Cerebellum (tissue), 4 donors: ENCODE measurements at places on chromosomes 3 and 15. TPM values are rescaled to one million over a fixed set of nuclear protein-coding genes. Genes with fewer than 3 reads are reported as not detected.
A peak's percentile ranks its signal among the peaks of the same experiment; 100 is the strongest.

DNA sequence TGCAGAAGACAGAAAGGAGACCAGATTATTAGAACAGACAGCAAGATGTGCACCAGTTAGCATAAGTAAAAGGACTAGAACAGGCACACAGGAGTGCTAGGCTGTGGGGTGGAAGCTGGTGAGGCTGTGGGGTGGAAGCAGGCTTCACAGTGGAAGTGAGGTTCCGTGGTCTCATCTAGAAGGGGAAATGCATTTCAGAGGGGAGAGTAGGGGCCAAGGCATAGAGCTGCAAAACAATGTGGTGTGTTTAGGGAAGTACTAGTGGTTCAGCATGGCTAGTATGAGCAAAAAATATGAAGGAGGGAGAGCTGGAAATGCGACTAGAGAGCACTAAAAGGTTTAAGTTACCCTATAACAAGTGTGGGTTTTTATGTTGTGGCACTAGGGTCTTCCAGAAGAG lies 6.5 kb downstream of the POPDC2 start:
- DNase-seq: no peak

DNA sequence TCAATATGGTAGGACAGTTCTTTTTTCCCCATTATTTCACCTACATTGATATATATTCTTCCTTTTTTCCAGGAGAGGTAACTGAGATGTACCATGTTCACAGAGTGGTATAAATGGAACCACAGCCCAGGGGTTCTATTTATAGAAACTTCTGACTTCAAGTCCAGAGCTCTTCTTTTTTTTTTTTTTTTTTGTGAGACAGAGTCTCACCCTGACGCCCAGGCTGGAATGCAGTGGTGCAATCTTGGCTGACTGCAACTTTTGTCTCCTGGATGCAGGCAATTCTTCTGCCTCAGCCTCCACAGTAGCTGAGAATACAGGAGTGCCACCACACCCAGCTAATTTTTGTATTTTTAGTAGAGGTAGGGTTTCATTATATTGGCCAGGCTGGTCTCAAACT lies 267.1 kb upstream of the TPRG1 start:
- no peak for DNase-seq

SENP5 gene
- total RNA-seq: 57.0 TPM

DNA sequence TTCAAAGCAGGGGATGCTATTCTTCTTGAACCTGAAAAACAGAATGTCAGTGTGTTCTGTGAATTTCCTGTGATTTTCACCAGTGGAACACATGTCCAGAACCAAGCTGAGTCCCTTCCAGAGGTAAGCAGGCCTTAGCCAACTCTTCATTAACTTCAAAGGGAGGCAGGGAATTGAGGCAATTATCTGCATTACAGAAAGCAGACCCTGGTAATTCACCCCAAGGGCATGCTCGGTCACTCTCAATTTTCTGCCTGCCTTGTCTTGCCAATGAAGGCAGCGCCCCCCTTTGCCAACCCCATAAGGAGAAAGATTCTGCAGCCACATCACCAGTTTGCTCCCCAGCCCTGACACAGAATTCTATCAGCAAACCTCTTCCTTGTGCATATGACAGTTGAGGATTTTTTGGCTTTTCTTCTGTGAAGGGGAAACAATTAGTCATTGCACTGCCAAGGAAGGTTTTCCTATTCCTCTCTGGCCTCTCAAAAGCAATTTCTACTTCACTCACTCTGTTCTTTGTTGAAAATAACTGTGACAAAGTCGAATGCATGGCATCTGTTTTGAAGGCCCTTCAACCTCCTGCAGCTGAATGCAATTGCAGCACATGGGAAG lies 85.3 kb downstream of the HHLA2 start:
- no peak for DNase-seq

C3orf85 gene
- total RNA-seq: not detected

VEPH1 gene
- total RNA-seq: 19.1 TPM

DNA sequence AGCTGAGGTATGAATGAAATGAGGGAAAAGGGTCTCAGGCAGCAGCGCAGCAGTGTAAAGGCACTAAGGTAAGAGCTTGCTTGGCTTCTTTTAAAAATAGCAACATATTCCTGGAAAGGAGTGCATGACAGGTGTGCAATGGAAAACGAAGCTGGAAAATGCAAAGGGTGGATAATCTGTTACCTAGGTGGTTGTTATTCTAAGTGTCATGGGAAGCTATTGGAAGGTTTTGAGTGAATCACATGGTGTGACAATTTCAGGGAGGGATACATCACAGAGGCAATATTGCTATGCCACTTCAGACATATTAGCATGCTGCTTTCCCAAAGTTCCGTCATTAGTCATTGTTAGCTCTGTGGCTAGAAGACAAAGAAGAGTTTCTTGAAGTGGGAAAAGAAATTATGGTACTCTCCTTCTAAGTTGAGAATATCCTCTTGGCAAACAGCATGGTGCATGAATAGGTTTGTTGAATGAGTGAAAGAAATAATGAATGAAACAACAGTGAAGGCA lies 28.7 kb upstream of the TMEM45A start:
- no peak for DNase-seq

DNA sequence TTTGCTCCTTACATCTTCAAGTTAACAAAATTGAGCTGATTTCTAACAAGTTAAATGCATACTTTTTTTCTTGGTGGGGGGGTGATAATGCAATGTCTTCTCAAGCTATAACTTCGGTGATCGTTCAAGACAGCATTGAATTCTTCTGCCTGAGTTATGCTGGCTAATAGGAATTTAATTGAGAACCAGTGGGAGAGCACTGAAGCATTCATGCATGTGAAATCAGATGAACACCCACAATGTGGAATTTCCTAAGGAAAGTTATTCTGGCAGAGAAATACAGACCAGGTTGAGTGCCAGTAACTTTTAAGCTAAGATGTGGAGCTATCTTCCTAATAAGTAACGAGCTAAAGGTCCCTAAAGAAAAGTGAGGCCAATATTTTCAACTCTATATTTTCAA lies 3.0 kb downstream of the SPATA16 start:
- no peak for DNase-seq

- DNase-seq: no peak
Measured at GRCh38 chr15:79897380-79897678, 515 bp upstream of the MTHFS start.

DNA sequence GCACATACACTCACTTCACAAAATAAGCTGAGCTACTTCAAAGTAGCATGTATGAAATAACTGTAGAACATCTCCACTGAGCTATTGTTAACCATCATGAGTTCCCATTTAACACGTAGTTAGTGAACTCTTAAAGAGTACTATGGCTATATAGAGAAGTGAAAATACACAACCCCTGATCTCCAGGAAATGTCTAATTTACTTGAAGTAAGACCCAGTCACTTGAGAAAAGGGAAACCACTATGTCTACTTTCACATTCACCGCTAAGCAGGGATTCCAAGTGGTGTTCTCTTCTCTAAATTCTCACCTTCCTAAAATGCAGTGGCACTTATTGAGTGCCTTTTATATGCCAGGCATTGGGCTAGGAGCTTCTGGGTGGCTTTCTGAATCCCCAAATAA lies 35.0 kb upstream of the COLQ start:
- no peak for DNase-seq

DNA sequence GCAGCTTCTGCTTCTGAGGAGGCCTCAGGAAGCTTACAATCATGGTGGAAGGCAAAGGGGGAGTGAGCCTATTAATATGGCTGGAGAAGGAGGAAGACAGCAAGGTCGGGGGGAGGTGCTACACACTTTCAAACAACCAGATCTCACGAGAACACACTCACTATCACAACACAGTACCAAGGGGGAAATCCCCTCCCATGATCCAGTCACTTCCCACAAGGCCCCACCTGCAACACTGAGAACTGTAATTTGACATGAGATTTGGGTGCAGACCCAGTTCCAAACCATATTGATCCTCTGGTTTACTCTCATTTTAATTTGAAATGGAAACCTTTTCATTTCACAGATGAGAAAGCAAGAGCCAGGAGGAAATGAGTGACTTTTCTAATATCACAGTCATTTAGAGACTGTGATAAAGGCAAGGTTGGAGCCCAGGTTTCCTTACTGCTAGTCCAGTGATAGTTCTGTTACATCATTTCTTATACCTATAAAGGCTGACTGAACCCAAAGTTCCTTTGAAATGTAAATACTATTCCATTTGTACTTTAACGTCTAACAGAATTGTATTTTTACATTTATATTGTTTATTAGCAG lies 105.8 kb upstream of the GAP43 start:
- no peak for DNase-seq

DNA sequence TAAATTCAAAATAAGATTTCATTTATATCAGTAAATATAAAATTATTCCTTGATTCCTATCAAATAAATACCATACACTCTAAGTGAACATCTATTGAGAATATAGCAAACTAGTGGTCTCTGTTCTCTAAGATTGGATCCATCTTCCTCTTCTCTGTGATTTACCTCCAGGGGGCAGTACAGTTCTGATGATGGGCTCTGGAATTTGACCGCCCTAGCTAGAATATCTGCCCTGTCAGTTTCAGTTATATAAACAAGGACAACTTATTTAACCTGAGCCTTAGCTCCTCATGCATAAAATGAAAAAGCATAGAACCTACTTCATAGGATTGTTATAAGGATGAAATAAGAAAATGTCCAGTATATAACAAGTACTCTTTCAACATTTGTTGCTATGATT lies 171.1 kb upstream of the CCDC54 start:
- DNase-seq: peak; percentile 4

FAM107A gene
- 13.1 TPM for total RNA-seq

MAP6D1 gene
- 5.3 TPM for total RNA-seq

DNA sequence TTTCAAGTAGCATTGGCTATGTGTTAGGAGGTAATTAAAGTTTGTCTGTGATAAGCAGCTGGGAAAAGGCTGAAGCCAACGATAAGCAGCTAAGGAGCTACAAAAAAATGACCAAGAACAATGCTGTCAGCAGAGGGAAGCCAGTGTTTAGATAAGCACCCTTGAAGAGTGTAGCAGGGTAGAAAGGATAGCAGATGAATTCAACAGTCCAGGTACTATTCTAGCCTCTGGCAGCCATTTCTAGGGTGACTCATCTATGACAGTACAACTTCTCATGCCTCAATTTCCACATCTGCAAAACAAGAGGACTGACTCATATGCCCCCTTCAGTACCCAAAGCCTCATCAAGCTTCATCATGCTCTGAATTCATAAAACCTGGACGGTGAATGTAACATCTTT lies 617.6 kb upstream of the UBE2E2 start:
- DNase-seq: no peak

CHRNA3 gene
- total RNA-seq: 7.6 TPM

ITGA11 gene
- 4.2 TPM for total RNA-seq

DNA sequence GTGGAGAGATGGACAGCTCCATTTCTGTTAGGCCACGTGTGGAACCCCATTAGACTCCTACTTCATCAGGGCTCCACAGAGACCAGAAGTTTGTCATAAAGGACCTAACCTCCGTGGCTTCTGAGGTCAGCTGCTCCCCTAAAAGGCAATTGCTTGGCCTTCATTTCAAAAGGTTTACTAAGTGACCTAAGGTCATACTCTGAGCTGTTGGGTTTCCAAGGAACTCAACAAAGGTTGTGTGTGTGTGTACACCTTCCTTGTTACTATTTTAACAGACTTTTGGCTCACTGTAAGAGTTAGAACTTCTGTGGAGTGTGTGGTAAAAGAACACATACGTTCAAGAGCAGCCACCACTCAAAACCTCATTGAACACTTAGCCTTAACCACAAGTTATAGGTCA lies 73.9 kb downstream of the SEC22A start:
- no peak for DNase-seq

SCG5 gene
- 76.3 TPM for total RNA-seq

KBTBD8 gene
- total RNA-seq: 9.0 TPM

DNA sequence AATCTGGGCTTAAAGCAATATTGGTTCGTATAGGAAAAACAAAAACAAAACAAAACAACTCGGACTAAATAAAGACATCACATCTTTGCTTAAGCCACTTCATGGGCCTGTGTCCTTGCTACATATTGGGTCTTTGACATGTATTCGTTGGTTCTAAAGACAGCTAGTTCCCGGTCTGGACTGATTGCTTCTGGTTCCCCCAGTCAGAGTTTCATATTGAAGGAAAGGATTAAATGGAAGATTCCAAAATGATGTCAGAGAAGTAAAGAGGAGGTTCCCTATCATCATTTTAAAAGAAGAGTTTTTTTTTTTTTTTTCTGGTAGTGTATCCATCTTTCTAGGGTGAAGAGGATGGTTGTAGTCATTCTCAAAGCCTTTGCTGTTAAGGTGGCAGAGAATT lies 2.3 kb downstream of the OXSR1 start:
- no peak for DNase-seq

- no peak for DNase-seq
Measured at GRCh38 chr3:179768080-179768479, 115.2 kb downstream of the USP13 start.

COPG1 gene
- total RNA-seq: 70.9 TPM

DNA sequence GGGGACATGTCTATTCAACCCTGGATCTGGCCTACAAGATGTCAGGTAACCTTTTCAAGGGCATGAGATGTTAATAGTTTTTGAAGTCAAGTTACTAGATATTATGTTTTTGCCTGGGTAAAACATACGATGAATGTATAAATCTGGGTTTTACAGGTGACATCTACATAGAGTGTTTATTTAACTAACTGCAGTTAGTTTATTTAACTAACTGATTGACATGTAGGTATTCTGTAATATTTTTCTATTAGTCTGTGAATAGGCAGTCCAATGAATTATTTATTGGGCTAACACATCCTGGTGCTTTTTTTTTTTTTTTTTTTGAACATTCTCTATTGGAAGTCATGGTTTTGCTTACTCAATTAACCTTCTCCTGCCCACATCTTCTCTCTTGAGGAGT lies 38.7 kb upstream of the TNIK start:
- no peak for DNase-seq

CLDN11 gene
- total RNA-seq: 39.6 TPM

DNA sequence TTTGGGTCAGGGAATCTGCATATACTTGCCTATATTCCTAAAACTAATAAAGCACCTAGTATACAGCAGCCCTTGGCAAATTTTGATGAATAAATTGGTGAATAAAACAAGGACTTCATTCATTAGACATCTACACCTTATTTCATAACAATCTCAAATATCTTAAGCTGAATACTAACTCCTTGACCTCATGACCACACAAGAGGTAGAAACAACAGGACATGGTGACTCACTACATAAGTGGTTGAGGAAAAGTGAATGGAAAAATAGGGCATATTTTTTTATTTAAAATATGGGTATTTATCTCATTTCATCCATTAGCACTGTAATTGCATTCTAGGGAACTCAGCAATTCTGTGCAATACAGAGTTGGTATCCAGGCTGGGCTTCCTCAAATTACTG lies 7.8 kb upstream of the STAC start:
- DNase-seq: no peak

DNA sequence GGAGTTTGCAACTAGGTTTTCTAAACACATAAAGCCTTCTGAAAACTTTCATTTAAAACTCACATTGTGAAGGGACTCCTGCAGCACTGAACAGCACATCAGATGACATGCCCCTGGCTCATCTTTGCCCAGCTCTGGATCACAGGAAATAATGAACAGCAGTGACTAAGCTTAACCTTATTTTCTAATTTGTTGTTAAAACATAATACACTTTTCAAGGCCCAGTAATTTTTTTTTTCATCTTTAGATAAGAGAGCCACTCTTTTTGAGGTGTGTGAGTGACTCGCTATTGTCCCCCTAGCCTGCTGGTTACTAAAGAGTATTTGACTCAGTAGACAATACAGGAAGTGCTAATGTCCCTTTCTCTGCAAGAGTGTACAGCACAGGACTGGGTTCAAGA lies 204.0 kb downstream of the OSBPL10 start:
- no peak for DNase-seq
